Stimulated activated CD8-positive, alpha-beta memory T cell treated with anti-CD3 and anti-CD28 coated beads, Interleukin-7, amount 100 ng/mL, for 1 hour (primary cell): ENCODE measurements at places on chromosomes 2 and 18.

GRCh38 chr18:13386891-13387801 lies 168.6 kb downstream of the LDLRAD4 start:
- DNase-seq, result no peak

GRCh38 chr18:36934884-36935283 lies 106.0 kb downstream of the KIAA1328 start:
- DNase-seq, result no peak

DNA sequence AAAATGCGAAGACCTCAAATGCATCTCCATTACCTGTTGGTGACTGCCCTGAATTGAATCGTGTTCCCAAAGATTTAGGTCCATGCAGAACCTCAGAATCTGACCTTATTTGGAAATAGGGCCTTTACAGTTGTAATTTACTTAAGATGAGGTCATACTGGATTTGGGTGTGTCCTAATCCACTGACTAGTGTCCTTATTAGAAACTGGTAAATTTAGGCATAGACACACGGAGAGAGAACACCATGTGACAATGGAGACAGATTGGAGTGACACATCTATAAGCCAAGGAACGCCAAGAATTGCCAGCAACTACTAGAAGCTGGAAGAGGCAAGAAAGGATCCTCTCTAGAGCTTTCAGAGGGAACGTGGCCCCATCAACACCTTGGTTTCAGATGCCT lies 203.1 kb downstream of the SMAD2 start:
- DNase-seq, result no peak

- DNase-seq, result no peak
Measured at GRCh38 chr2:1659951-1660565, 84.3 kb downstream of the PXDN start.

- DNase-seq, result no peak
Measured at GRCh38 chr2:68420254-68420910, 46.7 kb downstream of the FBXO48 start.

DNA sequence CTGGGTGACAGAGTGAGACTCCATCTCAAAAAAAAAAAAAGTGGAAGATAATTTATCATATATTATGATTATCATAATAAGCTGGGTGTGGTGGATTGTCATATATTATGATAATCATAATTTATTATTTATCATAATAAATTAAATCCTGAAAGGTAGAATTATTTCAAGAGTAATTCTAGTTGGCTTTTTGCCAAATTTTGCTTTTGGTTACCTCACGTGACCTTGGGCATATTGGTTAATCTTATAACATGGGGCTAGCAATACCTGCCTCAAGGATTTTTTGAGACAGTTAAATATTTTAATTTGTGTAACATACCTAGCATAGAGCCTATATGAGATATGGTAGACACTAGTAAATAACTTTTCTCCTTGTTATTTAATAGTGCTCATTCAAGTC lies 111.3 kb upstream of the TTC27 start:
- DNase-seq, result no peak

GRCh38 chr18:25144820-25145219 lies 207.1 kb downstream of the ZNF521 start:
- DNase-seq, result no peak
